NCI-H1048 (cell line): ENCODE measurements at places on chromosomes 16 and 17.

DNA sequence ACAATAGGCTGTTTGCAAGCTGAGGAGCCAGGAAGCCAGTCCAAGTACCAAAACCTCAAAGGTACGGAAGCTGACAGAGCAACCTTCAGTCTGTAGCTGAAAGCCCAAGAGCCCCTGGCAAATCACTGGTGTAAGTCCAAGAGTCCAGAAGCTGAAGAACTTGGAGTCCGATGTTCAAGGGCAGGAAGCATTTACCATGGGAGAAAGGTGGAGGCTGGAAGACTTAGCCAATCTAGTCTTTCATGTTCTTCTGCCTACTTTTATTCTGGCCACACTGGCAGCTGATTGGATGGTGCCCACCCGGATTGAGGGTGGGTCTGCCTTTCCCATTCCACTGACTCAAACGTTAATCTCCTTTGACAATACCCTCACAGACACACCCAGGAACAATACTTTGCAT is 15.3 kb downstream of the CD300LB start:
- DNase-seq: no peak

DNA sequence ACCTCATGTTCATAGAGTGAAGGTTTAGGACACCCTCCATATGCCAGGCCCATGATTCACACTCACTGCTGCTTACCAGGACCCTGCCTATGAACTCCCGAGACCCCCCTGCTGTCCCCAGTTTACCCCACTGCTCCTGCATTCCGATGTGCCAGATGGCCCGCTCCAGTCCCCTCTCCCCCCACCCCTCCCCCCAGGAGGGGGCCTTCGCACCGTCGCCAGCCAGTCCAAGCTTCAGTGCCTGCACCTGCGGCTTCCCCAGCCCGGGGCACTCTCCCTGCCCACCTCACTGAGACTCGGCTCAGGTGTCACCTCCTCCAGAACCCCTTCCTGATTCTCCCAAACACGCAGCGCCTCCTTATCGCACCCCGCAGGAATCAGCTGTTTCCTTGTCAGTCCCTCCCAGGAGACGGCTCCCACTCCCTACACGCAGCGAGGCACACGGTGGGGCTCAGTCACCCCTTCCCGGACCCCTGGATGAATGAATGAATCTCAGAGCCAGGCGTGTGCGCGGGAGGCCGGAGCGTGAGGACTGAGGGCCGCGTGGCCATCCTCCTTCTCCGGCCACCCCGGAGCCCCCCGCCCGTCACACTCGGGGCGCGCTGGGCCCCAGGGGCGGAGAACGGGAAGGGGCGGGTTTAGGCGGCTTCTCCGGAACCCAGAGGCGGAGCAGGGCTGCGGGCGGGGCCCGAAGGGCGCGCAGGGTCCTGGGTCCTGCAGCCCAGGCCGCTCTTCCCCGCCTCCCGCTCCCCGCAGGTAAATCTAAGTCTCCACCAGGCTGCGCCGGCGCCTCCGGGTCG is 1.6 kb downstream of the MYO1C start:
- DNase-seq: no peak

DNA sequence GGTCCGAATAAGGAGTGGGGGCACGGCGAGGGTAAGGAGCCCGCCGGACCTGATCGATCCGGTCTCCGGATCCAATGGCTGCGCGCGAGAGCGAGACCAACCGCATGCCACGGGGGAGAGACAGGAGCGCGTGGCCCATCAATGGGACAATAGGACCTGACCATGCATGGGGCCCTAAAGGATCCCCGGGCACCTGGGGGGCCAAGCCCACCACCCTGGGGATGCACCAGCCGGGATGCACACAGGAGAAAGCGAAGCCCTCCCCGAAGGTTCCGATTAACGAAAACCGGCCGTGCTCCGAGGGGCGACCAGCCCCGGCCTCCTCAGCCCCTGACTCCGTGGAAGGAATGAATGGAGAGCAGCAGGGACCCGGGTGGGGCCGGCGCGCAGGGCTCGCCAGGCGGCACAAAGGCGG is 525 bp downstream of the JPT1 start:
- DNase-seq: no peak

- DNase-seq: no peak
Observed at GRCh38 chr16:3511286-3512180, 10.7 kb downstream of the CLUAP1 start.

- no peak for DNase-seq
Observed at GRCh38 chr16:87369117-87369765, 14.3 kb downstream of the FBXO31 start.

DNA sequence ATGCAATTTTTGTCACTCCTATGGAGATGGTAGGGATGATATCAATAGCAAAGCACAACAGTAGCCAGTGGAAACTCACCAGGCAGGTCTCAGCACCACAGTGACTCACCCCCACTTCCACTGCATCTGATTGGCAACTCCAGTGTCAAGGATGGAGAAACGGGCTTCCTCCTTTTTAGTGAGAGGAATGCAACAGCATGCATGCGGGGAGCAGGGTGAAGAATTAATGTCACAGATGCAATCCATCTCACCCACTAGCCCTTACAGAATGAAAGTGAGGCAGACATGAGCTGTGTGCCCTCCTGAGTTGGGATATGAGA is 467.0 kb upstream of the C16orf82 start:
- DNase-seq: no peak

- DNase-seq: no peak
Observed at GRCh38 chr16:59336136-59336695, 602.1 kb upstream of the GOT2 start.

DNA sequence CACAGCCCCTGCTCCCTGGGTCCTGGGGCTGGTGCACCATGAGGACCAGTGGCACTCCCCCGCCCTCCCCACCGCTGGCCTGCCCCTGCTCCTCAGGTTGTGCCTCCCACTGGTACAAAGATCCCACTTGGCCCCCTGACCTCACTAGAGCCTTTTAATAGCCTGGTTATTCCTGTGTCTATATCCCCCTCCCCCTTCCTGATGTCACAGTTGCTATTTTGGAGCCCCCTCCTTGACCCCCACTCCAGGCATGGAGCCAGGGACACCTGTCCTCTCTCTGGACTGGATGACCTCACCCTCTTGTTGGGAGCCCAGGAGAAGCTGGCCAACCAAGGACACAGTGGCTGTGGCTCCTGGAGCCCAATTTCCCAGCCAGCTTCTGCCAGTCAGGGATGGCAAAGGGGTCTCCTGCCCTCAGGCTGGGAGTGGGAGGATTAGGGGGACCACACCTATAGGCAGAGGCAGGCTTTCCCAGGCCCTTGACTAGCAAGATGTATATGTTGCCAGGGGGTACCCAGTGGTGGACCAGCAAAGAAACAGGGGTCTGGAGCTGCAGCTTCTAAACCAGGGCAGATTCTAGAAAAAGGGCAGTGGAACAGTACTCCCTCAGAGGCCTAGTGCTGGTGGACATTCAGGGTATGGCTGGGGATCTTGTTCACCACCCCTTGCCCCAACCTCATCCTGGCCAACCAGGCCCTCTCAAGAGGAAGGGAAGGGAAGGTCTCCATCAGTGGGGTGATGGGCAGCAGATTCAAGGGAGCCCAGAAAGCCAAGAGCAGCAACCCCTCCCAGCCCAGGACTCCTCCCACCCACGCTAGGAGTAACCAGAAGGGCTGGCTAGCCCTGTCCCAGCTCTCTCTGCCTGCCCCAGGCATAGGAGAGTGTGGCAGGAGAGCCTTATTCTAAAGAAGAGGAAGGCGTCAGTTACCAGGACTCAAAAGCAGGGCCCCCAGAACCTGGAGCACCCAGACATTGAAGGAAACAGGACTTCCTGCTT is 10.9 kb downstream of the HDAC5 start:
- no peak for DNase-seq

DNA sequence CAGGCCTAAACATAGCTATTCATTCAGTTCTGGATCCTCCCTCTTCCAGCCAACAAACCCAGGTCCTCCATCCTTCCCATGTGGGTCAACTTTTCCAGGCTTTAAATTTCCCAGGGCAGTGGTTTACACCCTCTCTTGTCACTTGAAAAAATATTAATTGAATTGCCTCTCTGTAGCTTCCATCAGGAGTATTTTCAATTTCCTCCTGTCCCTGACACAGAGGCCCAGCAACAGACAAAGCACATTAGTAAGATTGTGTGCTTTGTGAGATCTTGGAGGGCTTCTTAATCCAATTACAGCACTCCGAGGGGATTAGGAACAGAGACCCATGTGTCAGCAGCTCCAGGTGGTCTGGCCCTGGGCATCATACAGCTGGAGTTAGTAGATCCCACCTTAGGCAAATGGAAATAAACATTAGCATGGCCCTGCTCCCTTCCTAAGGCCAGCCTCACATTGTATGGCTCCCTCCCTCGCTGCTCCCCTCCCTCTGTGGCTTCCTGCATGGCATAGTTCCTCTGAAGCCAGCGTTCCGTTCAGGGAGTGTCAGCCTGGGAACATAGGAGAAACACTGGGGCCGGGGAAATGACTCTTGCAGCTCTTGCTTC is 132.7 kb upstream of the HSBP1 start:
- DNase-seq: no peak

GRCh38 chr17:2361010-2361760 is 23.9 kb downstream of the SGSM2 start:
- DNase-seq: no peak

DNA sequence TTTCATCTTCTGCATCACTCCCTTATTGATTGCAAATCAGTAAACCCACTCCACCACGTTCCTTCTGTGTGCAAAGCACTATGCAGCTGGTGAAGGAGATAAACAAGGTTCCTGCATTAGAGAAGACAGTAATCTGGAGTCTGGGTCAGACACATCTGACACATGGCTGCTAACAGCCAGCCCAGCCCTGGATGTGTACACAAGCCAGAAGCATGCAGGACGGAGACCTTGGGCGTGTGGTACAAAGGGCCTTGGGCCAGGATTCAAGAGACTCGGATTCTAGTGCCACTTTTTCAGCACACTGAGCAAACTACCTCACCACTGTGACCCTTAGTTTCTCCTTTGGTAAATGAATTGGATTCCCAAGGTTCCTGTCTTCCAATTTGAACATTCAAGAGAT is 86.6 kb upstream of the DNAH9 start:
- no peak for DNase-seq

- DNase-seq: no peak
Observed at GRCh38 chr17:33277436-33278100, 15.5 kb downstream of the ASIC2 start.

DNA sequence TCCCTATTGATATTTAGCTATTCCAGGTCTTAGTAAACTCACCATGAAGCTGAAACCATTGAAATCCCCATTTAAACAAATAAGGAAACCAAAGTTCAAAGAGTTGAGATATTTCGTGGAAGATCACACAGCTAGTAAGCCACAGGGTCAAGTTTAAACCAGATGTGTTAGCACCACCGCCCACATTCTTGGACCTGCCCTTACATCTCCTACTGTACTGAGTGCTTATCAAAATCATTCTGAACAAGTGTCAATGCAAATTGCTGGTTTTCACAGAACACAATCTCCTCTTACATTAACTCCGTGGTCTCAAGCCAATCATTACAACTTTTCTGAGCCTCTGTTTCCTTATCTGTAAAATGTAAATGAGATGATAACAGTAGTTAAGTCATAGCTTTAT is 676.2 kb downstream of the CDH11 start:
- DNase-seq: no peak

DNA sequence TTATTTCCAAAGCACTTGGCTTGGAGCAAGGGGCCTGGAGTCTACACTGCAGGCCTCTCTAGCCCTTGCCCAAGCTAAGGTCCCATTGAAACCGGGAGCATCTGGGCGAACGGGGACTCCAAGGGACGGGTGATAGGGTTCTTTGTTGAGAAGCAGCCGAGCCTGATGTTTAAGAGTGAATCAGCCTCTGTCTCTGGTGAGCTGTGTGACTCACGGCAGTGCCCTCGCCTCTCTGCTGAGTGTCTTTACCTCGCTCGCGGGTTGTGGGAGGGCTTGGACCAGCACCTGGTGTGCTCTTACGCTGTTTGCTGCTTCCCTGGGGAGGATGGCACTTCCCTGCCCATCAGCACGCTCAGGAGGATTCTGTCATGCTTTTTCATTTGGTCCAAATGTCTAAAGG is 1.3 kb downstream of the HGS start:
- no peak for DNase-seq

- DNase-seq: no peak
Observed at GRCh38 chr17:21375757-21376080, 438 bp upstream of the KCNJ12 start.

- DNase-seq: no peak
Observed at GRCh38 chr16:526181-527014, 1.1 kb upstream of the CAPN15 start.

DNA sequence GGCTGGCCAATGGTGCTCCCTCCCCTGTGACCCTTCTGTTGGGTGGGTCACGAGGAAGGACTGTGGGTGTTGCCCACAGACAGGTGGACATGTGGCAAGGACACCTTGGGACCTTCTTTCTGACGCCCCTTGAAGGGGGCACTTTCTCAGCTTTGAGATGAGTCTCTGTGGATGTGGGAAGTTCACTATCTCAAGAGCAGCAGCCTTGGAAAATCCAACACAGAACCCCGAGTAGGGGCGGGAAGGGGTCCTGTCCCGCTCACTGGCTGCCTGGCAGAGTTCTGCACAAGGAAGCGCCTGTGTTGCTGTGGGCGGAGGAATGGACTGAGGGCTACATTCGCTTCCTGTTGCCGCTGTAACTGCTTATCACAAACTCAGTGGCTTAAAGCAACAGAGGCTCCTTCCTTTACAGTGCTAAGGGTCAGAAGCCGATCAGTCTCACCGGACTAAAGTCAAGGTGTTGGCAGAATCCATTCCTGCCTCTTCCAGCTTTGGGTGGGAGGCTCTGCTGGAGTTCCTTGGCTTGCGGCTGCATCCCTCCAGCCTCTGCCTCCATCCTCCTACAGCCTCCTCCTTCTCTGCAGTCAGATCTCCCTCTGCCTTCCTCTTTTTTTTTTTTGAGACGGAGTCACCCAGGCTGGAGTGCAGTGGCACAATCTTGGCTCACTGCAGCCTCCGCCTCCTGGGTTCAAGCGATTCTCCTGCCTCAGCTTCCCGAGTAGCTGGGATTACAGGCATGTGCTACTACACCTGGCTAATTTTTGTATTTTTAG is 305.2 kb downstream of the SEC14L1 start:
- DNase-seq: no peak

DNA sequence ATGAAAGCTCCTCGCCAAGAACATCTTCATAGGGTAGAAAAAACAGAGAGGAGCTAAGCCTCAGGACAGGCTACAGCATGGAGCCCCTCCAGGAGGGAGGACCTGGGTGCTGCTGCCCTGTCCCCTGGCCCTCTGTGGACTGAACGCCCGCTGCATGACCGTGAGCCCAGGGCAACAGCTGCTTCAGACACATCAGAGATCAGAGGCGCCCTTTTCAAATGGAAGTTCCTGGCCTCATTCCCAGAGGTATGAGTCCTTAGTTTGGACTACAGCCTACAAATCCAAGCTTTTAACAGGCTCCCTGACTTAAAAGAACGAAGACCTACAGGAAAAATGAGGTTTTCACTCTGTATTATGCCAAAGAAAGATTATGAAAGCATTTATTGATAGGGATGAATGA is 48.5 kb downstream of the ZNF18 start:
- no peak for DNase-seq

DNA sequence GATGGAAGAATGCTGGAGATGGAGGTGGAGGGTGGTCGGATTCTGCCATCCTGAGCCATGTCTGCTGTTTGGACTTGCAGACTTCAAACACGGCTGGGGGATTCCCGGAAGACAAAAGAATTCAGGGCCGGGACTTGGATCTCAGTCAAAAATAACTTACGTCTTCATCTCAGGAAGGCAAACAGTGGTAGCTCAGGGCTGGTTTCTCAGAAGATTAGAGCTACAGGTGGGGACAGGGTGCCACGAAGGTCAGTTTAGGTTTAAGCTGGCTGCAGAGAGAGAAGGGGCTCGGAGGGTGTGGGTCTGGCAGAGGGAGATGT is 4.3 kb upstream of the RHBDL3 start:
- DNase-seq: no peak

GRCh38 chr16:2530629-2531318 is 434 bp downstream of the CEMP1 start:
- no peak for DNase-seq
